ENCODE measurements at places on chromosomes 11 and 22.
A peak's percentile ranks its signal among the peaks of the same experiment; 100 is the strongest.

GRCh38 chr11:120973501-120973900 is 50.4 kb upstream of the TBCEL start:
- no peak overlapping the region for H3K4me3 ChIP-seq
- peaks cover 23% of the 10 kb centered on the region for H3K27me3 ChIP-seq
- H3K36me3 ChIP-seq, result no peaks in the 10 kb centered on the region
- no peak overlapping the region for H3K27ac ChIP-seq
- H3K4me1 ChIP-seq, result no peaks in the 10 kb centered on the region

- no peak for DNase-seq
- peaks cover 66% of the 10 kb centered on the region for H3K4me1 ChIP-seq
- no peaks in the 10 kb centered on the region for H3K27me3 ChIP-seq
- H3K36me3 ChIP-seq, result peaks cover 81% of the 10 kb centered on the region
- peak overlapping the region; percentile 62 for H3K4me3 ChIP-seq
These were observed 1.7 kb downstream of the ANKRD13D start for GRCh38 chr11:67290801-67291200.

DNA sequence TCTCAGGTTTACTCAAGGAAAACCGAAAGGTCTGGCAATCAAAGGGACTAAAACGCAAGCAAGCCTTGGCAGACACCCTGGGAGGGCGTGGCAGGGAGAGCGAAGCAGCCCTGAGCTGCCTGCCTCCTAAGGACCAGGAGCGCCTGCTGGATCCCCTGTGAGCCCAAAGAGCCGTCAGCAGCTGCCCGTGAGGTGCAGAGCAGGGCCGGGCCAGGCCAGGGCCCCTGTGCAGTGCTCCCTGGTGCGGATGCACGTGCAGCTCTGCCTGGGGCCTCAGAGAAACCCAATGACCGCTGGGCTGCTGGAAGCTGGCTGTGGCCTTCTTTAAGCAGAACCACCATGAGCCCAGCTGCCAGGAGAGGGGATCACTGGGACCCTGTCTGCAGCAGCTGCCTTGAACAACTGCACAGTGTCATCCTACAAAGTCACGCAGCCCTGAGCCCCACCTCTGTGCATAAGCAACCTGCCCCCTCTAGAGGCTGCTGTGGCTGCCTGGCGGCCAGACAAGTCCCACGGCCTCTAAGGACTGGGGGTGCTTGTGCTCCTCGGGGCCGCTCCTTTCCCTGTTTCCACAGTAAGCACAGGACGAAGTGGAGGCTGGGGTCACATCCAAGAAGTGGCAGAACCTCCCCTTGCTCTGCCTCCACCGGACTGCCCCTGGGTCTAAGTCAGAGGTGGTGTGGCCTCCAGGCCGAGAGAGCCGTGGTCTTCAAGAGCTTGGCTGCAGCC is 29.1 kb upstream of the COMT start:
- no peak overlapping the region for H3K27ac ChIP-seq
- no peaks in the 10 kb centered on the region for H3K27me3 ChIP-seq
- no peak for DNase-seq
- H3K4me3 ChIP-seq, result no peak overlapping the region
- H3K4me1 ChIP-seq, result peaks cover 10% of the 10 kb centered on the region

DNA sequence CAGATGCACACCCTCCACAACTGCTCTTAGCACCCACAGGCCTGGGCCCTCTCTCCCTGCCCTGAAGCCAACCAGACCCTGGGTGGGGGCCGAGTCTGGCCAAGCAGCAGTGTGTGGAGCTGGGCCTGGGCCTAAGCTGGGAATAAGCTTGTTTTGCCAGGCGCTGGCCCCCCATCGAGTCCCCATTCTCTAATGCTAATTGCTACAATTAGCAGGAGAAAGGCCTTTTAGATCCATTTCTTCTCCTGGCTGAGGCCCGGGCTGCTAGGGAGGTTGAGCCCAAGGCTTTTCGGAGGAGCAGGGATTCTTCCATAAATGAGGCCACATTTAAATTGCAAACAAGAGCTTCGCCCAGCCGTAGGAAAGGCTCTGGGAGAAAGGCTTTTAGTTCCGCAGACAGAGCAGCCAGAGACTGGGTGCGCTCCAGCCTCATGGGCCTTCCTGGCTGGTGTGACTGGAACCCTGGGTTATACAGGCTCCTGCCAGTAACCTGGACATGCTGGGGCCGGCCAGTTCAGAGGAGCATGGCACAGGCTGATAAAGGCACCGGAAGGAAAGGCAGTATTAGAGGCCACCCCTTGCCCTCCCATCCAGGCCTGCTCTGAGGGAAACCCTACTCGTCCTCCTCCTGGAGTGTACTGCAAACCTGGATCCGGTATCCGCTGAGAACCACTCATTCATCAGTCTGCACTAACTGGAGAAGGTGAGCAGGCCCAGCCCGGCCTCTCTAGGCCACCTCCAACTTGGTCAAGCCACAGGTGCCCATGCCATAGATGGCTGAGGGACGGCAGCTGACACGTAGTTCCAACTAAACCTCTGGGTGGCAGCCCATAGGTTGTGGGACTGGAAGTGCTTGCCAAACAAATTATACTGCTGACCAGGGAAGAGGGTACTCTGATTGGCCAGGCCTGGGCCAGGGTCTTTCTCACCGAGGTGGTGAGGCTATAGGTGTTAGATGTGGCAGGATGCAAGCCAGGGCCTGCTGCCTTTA is 6.2 kb downstream of the KCNQ1OT1 start:
- H3K36me3 ChIP-seq, result no peaks in the 10 kb centered on the region
- no peaks in the 10 kb centered on the region for H3K27me3 ChIP-seq
- H3K4me3 ChIP-seq, result no peak overlapping the region
- H3K4me1 ChIP-seq, result peaks cover 9% of the 10 kb centered on the region

DNA sequence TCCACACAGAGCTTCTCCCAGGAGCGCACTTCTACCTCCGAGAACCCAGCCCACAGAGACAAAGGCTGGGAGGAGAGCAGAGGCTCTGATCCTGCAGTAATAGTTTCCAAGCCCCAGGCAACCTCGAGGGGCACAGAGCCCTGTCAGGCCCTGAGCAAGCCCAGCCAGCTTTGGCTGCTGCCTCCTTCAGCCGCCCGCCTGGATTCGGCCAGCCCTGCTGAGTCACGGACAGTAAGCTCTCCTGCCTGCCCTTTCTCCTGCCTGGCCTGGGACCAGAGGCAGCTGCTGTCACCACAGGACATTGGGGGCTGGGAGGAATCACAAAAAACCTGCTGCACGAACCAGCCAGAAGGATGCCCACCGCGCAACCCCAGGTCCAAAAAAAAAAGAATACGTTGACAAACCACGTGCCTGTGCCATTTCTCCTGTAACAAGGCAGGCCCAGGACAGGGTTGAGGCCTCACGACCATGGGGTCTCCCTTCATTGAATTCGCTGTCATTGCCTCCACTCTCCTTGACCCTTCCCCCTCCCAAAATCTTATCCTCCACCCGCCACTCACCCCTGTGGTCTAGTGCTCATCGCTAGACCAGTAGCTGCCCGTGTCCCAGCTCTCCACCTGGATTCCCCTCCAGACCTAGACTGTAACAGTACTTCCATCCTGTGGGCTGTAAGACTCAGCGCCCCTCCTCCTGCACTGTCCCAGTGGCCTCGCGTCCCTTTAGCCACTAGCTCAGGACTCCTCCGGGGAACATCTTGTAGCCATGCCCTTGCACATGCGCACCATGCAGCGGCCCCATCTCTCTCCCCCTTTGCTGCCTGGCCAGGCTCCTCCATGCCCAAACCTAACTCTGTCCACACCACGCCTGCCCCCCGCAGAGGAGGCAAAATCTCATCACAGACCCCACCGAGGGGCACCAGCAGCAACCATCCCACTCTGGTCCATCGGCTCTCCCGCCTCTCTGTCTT is 7.4 kb upstream of the SLC22A12 start:
- DNase-seq, result no peak
- no peaks in the 10 kb centered on the region for H3K4me1 ChIP-seq
- H3K36me3 ChIP-seq, result no peaks in the 10 kb centered on the region
- no peak overlapping the region for H3K27ac ChIP-seq
- H3K4me3 ChIP-seq, result no peak overlapping the region
- H3K27me3 ChIP-seq, result no peaks in the 10 kb centered on the region

DNA sequence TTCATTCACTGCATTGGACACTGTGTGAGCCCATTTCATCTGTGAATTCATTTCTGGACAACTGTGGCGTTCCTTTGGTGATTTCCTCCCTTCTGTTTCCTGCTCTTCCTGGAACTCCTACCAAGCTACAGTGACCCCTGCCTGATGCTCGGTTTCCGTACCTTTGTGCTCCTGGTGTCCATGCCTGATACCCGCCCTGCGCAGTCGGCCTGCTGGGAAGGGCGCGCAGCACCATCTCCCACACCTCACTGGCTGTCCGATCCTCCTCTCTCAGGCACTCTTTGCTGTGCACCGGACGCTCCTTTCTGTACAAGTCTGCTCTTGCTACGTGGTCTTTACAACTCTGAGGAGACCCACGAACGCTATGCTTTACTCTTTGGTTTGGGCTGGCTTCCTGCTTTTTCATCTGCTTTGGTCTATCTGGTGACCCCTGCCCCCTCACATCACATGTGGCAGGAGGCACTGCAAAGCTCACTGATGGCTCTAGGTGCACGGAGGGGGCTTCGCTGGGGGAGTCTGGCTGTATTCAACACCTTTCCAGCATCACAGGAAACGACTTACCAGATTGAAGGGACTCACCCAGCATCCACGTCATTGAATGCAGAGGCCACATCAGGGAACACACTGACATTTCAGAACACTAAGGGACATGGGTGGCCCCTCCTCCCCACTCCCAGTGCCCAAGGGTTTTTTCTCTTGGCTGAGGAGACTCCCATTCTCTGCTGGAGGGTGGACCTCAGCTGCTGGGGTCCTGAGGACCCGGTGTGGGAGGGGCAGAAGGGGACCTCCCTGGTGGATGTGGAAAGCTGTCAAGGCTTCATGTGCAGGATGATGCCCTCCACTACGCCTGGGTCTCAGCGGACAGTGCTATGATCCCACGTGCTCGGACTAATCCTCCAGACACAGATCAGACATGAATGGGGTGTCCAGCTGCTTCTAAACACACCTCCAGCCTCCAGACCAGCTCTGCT is 27.0 kb upstream of the MOB2 start:
- no peak overlapping the region for H3K27ac ChIP-seq
- H3K4me3 ChIP-seq, result no peak overlapping the region
- DNase-seq, result no peak
- H3K4me1 ChIP-seq, result no peaks in the 10 kb centered on the region
- H3K27me3 ChIP-seq, result no peaks in the 10 kb centered on the region
- no peaks in the 10 kb centered on the region for H3K36me3 ChIP-seq

GRCh38 chr11:87266751-87267150 is 229.0 kb downstream of the TMEM135 start:
- no peak for DNase-seq
- no peaks in the 10 kb centered on the region for H3K27me3 ChIP-seq
- no peaks in the 10 kb centered on the region for H3K4me1 ChIP-seq
- no peaks in the 10 kb centered on the region for H3K36me3 ChIP-seq

DNA sequence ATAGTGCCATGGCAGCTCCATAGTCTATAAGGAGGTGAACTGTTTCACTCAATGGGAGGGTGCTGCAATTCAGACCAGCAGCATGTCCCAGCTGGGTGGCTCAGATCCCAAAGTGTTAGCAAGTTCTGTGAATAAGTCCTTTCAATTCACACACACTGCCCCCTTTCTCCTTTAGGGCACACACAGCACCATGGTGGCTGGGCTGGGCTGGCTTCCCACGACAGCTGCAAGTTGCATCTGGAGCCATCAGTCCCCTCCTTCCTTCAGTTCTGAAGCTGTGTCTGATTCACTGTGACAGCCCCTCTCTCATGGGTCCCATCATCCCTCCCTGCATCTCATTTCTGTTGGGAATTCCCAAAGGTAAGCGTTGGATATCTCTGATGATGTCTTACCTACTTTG is 324.1 kb upstream of the NCAM1 start:
- H3K27me3 ChIP-seq, result no peaks in the 10 kb centered on the region
- H3K27ac ChIP-seq, result no peak overlapping the region
- no peak for DNase-seq
- H3K36me3 ChIP-seq, result no peaks in the 10 kb centered on the region

DNA sequence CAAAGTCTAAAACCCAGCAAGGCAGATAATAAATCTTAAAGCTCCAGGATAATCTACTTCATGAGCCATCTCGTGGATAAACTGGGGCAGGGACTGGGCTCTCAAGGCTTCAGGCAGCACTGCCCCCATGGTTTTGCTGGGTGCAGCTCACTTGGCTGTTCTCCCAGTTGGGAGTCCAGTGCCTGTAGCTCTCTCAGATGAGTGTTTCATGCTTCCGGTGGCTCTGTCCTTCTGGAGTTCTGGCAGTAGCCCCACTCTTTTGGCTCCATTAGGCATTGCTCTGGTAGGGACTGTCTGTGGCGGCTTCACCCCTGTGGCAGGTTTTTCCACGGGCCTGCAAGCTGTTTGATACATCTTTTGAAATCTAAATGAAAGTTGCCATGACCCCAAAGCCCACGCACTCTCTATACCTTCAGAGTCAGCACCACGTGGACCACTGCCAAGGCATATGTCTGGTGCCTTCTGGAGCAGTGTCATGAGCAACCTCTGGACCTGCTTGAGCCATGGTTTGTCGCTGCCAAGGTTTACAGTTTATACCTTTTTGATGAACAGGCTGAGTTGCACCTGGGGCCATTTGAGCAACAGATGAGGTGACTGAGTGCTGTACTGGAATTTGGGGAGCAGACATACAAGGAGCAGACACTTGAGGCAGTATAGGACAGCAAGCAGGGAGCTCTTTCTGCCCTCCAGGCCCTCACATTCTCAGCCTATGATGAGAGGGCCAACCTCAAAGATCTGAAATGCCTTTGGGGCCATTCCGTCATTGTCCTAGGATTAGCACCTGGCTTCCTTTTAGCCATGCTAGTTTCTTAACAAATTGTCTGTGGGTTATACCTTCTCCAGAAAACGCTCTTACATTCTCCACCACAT is 48.6 kb downstream of the MTNR1B start:
- no peaks in the 10 kb centered on the region for H3K27me3 ChIP-seq
- no peak overlapping the region for H3K4me3 ChIP-seq
- no peak overlapping the region for H3K27ac ChIP-seq
- DNase-seq, result no peak

GRCh38 chr11:79592406-79592805 is 151.6 kb upstream of the TENM4 start:
- no peak overlapping the region for H3K4me3 ChIP-seq
- H3K27me3 ChIP-seq, result no peaks in the 10 kb centered on the region
- no peaks in the 10 kb centered on the region for H3K4me1 ChIP-seq
- DNase-seq, result no peak

DNA sequence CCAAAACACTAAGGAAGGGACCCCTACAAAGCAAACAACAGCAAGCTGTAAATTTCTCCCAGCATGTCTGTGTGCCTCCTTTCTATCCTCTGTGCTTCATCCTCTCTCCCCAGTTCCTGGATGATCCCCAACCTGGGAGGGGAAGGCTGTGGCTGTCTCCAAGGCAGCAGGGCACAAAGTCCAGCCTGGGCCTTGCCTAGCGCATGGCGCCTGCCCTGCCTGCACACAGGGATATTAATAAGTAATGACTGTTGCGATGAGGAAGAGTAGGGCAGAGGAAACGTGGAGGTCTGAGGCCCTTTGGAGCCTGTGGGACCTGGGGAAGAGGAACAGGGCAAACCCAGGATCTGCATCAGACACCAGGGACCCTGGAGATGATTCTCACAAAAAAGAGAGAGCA is 2.0 kb downstream of the USH1C start:
- DNase-seq, result no peak
- H3K4me3 ChIP-seq, result no peak overlapping the region
- no peaks in the 10 kb centered on the region for H3K4me1 ChIP-seq
- no peaks in the 10 kb centered on the region for H3K36me3 ChIP-seq

- DNase-seq, result no peak
- no peak overlapping the region for H3K27ac ChIP-seq
- H3K27me3 ChIP-seq, result no peaks in the 10 kb centered on the region
- no peak overlapping the region for H3K4me3 ChIP-seq
- H3K36me3 ChIP-seq, result no peaks in the 10 kb centered on the region
These were observed 182.0 kb upstream of the MTMR2 start for GRCh38 chr11:96105944-96106343.

- no peak for DNase-seq
- H3K36me3 ChIP-seq, result no peaks in the 10 kb centered on the region
- H3K27ac ChIP-seq, result no peak overlapping the region
- peaks cover 10% of the 10 kb centered on the region for H3K27me3 ChIP-seq
These were observed 76.0 kb downstream of the TEAD1 start for GRCh38 chr11:12750181-12750580.
